HTR-8/SVneo (cell line): ENCODE measurements at places on chromosomes 3 and 15.

- no peak for DNase-seq
These were observed 57.2 kb downstream of the POLQ start for GRCh38 chr3:121488628-121489027.

- DNase-seq = no peak
These were observed 134.5 kb upstream of the AADACL2 start for GRCh38 chr3:151599103-151599672.

DNA sequence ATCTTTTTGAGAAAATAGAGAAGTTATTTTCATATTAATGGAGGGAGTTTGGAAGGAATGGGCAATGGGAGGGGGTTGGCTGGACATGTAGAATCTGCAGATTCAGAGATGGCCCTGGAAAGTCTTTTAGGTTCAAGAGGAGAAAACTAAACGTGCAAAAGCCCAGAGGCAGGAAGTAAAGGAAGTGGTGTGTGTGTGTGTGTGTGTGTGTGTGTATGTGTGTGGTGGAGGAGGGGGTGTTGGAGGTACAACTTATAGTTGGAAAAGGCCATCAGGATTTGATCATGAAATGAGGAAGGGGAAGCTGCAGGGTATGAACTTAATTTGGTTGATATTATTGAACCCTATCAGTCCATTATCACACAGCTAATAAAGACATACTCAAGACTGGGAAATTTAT lies 5.6 kb upstream of the LPP start:
- DNase-seq = no peak

- DNase-seq = no peak
These were observed 1037.2 kb downstream of the SQOR start for GRCh38 chr15:46672041-46672440.

DNA sequence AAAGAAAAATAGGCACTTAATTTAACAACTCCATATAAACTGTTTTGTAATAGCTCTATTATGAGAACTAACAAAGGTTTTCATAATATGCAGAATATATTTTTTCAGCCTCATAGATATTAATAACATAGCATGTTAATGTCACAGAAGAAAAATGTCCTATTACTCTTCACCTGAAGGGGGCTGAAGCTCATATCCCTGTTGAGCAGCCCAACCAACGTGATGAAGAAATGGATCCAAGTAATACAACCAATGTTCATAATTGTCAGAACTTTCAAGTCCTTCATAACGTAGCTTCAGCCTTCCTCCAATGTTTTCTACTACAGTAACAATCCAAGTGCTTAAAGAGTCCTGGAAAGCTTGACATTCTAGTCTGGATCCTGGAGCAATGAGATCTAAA lies 34.5 kb upstream of the STIMATE start:
- no peak for DNase-seq

DNA sequence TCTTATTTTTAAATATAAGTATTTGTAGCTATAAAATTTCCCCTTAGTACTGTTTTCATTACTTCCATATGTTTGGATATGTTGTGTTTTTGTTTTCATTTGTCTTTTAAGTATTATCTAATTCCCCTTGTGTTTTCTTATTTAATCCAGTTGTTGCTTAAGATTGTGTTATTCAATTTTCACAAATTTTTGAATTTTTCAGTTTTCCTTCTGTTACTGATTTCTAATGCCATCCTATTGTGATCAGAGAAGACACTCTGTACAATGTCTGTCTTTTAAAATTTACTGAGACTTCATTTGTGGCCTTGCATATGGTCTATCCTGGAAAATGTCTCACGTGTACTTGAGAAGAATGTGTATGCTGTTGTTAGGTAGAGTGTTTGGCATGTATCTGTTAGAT lies 795.6 kb upstream of the CFAP20DC start:
- DNase-seq = no peak

DNA sequence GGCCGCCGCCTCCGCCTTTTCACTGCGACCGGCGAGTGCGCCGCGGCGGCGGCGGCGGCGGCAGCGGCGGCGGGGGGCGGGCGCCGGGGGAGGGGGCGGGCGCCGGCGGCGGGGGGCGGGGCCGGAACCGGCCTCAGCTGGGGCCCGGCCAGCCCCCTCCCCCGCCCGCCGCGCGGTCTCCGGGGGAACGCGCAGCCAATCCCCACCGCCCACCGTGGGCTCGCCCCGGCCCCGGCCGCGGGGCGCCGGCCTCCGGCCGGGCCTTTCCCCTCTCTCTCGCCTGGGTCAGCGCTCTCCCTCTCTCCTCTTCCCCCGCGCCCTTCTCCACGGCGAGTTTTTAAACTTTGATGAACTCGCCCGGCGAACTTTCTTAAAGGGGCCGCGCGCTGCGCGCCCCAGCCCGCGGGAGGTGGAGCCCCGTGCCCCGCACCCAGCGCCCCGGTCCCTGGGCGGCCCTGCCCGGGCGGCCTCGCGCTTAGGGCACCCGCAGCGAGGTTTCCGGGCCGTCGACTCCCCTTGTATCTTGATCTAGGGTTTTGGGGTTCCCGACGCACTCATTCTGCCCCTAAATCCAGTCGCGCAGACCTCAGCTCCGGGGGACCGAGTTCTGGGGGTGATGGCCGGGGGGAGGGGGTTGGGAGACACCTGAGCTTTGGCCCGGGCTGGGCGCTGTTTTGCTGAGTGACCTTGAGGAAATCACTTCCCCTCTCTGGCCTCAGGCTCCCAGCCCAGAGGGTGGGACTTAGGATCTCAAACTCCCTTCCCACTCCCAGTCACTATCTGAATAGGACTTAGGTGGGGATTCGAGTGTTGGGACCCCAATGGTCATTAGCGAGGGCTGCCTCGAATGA lies at the start of gene RBPMS2:
RBPMS2 (minus strand) TSS at position 39 of the 851 bp plus-strand sequence. CDS start 270 bp downstream, outside the sequence.
- DNase-seq = peak; percentile 48

GRCh38 chr3:114556657-114557213 lies 262.9 kb downstream of the TIGIT start:
- DNase-seq = no peak

DNA sequence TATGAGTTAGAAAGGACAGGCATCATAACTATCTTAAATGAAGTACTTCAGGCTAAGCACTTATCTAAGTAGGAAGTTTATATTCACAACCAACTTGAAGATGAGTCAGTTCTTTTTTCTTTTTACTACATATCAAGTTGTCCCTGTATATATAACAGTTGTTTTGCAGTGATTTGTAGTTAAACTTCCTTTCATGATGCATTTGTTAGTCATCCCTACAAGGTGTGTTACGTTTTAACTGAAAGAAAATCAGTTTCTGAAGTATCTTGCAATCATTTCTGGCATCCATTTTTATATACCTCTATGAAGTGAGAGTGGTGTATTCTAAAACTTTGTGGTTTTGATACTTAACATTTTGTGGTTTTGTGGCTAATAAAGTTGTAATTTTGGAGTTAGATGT lies 46.1 kb downstream of the ZFAND6 start:
- DNase-seq = peak; percentile 7

- DNase-seq = no peak
These were observed 36.5 kb downstream of the DAPK2 start for GRCh38 chr15:64009798-64010261.

DNA sequence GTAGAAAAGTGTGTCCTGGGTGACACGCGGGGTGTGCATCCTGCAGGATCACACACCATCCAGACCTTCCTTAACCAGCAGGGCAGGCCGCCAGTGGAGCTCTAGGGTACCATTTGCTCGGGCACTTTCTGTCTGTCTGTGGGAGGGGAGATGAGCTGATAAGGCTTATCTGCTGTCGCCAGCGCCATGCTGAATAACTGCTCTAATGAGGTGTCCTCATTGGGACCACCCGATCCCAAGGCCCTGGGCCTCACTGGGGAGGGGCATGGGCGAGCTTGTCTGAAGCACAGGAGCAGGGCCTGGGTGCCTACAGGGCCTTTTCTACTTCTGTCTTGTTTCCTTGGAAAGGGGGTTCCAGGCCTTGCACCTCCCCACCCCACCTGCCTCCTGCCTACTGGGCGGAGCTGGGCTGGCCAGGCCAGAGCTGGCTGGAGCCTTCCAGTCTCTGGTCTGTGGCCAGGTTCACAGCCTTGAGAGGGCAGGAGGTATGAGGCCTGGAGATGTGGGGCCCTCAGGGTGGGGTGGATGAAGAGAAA lies 2.5 kb upstream of the GATA2 start:
- no peak for DNase-seq

- DNase-seq = peak; percentile 57
These were observed 74.1 kb upstream of the POMGNT2 start for GRCh38 chr3:43180027-43180426.

GRCh38 chr3:125662675-125663074 lies 67.4 kb upstream of the OSBPL11 start:
- no peak for DNase-seq

- no peak for DNase-seq
These were observed 7.0 kb downstream of the USP8 start for GRCh38 chr15:50431204-50431603.

GRCh38 chr15:40902605-40903561 lies 8.6 kb downstream of the VPS18 start:
- DNase-seq = no peak

GRCh38 chr15:89155122-89155521 lies 66.3 kb downstream of the RLBP1 start:
- DNase-seq = no peak

DNA sequence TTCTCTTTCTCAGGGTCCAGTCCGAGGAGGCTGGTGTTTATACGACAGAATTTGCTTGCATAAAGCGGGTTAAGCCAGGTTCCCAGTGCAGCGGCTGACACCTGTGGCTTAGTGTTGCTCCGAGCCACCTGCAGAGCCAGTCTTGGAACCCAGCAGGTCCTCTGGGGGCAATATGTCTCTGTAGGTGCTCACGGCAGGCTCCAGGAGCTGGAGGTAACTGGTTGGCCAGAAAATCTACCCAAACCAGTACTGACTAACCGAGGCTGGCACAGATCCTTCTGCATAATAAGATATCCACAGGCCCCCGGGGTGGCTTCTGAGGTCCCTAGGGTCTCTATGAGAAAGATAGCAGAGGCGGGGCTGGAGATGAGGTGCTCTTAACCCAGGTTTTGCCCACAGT lies 3.2 kb downstream of the MGLL start:
- no peak for DNase-seq

DNA sequence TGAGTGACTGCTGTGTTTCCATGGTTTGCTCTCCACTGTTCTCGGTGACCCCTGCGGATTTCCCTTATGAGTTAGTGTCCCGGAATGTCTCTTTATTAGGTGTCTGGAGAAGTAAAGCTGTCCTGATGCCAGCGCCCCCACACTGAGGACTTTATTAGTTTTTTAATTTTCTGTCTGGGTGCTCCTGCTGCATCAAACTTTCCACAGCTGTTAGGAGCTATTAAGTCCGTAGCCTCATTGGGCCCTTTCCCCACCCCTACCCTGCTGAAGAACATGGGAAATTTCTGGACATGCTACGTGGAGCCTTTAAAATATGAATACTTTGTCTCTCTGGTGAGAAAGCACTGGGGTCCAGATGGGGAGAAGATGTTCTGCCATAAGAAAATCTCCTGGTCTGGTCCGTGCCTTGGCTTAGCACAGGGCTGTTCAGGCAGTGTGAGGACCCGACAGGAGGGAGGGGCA lies 161.7 kb upstream of the HES1 start:
- peak; percentile 48 for DNase-seq

DNA sequence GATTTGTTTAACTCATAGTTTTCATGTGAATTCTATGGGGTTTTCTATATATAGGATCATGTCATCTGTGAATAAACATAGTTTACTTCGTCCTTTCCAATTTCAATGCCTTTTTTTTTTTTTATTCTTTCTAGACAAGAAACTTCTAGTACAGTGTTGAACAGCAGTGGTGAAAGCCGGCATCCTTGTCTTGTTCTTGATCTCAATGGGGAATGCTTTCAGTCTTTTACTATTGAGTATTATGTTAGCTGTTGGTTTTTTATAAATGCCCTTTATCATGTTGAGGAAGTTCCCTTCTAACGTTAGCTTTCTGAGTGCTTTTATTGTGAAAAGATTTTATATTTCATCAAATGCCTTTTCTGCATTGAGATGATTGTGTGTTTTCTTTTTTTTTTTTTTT lies 69.0 kb downstream of the SLMAP start:
- DNase-seq = no peak

GRCh38 chr3:177345049-177345972 lies 148.0 kb upstream of the TBL1XR1 start:
- DNase-seq = peak; percentile 87

DNA sequence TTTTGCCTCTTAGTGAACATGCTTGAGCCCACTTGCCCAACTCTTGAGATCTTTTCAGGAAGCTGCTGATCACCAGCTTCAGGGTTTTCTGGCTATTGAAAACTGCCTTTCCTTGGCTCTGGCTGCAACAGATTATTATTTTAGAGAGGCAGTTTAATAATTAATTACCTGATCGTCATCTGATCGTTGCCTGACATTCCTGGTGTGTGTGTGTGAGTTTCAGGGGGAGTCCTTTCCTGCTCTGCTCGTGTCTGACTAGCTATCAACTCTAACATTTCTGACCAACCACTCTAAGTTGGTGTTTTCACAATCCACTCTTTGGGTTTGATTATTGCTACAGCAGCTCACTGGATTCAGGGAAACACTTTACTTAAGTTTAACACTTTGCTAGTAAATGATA lies 84.3 kb upstream of the SPATA16 start:
- no peak for DNase-seq

- no peak for DNase-seq
These were observed 82.2 kb downstream of the SCN11A start for GRCh38 chr3:38969317-38970235.

- no peak for DNase-seq
These were observed 753 bp downstream of the INAFM2 start for GRCh38 chr15:40323953-40324937.

GRCh38 chr3:115428841-115429240 lies 194.5 kb upstream of the GAP43 start:
- DNase-seq = no peak

DNA sequence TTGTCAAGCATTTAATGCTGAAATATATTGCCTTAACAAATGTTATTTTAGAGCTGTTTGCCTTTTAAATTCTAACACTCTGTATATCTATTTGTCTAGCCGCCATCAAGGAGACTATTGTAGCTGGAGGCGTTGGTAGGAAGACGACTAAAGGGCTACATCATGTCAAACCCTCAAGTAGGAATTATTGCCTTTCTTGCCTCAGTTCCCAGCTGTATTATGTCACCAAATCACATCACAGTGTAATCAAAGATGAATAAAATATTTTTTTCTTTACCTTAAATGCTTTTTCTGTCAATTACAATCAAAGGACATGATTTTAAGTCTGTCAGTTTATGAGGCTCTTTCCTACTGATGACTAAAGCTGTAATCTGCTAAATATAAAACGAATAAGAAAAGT lies 233.1 kb downstream of the ZIC4 start:
- DNase-seq = no peak
